Left lung (tissue), 14 donors: ENCODE measurements at places on chromosomes 2 and 18.
A peak's percentile ranks its signal among the peaks of the same experiment; 100 is the strongest.

DNA sequence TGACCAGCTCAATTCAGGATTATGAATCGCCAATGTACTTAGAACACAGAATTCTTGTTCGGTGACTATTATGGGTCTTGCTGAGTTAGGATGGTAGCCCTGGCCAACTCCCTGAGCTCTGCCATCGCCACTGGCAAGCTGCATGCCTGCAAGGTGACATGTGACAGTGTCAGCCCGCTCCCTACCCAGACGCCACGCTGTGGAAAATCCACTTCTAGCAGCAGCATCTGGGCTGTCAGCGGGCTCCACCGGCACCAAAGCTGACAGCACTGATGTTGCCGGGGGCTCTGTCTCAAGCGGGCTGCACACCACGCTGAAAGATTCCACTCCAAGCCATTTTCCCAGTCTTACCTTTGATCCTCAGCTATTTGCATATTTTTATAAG is 100.7 kb downstream of the MYT1L start:
- DNase-seq = no peak

GRCh38 chr18:48762022-48762421 is 188.7 kb downstream of the SMAD7 start:
- DNase-seq = no peak

DNA sequence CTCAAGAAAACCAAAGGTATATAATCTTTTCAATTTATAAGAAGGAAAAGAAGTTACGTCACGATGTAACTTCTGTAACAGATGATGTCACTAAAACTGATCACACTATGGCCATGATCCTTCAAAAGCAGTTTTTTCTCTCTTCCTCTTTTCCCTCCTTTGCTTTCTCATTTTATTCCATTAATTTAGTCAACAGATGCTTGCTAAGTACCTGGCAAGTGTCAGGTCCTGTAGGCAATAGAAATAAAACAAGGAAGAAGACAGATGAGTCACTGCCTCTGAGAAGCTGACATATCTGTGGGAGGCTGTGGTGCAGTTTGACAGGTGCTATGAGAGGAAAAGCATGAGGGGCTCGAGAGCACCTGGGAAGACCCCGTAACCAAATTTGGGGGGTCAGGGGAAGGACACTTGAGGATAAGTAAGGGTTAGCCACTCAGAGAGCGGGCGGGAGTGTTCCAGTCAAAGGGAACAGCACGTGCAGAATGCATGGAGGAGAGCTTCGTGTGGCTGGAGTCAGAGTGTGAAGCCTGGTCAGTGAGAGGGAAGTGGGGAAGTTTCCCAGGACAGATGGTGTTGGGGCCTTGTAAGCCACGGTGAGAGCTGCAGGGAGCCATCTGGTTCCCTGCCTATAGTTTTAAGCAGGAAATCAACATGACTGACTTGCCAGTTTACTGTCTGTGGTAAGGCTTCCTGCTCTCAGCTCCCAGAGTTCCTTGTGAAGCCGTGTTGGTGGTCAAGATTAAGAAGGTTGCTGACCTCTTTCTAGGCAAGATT is 198.8 kb upstream of the FOSL2 start:
- no peak for DNase-seq

GRCh38 chr18:60200558-60200957 is 172.0 kb downstream of the MC4R start:
- DNase-seq = no peak

- DNase-seq = peak; percentile 85
Observed at GRCh38 chr2:46548103-46548486, 68.7 kb downstream of the TMEM247 start.

DNA sequence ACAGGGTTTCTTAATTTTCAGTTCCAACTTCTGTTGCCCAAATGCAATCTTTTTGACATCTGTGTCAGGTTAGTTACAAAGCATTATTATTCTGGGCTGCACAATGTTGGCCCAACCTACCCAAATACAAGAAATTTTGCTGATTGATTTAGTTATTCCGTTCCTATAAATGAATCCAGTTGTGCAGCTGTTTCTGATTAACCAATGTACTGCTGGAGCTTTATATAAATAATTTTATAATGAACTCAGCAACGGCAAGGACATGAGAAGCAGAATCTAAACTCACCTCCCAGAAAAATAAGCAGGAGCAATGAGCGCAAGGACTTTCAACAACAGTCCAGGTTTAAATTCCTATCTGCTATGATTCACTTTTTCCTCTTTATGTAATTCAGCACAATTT is 76.3 kb upstream of the WIPF1 start:
- no peak for DNase-seq

- no peak for DNase-seq
Observed at GRCh38 chr2:17541531-17541950, 1.0 kb downstream of the VSNL1 start.

DNA sequence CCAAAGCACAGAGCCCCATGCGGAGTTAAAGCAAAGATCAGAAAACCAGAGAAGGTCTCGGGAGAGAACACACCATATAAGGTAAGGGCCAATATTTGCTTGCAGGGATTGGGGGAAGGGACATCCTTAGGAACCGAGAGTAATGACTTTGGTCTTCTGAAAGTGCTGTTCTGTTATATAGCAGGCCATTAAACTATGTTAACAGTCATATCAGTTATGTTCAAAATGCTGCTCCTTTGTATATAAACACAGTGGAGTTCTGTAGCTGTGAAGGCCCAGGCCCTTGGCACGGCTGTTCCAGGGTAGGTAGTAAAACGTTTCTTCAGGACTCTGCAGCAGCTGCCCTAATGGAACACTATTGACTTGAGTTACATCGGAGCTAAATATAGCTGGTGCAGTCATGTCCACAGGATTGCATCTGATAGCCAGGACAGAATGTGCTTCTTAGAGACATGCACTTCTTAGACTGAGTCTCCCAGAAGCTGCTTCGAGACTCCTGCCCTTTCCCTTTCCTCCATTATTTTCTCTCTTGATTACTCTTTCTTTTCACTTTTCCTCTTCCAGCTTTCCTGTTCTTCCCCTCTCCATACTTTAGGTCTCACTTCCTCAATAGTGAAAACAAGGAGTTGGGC is 122.4 kb downstream of the SETBP1 start:
- no peak for DNase-seq

GRCh38 chr18:23757437-23757733 is 68.1 kb downstream of the LAMA3 start:
- no peak for DNase-seq

DNA sequence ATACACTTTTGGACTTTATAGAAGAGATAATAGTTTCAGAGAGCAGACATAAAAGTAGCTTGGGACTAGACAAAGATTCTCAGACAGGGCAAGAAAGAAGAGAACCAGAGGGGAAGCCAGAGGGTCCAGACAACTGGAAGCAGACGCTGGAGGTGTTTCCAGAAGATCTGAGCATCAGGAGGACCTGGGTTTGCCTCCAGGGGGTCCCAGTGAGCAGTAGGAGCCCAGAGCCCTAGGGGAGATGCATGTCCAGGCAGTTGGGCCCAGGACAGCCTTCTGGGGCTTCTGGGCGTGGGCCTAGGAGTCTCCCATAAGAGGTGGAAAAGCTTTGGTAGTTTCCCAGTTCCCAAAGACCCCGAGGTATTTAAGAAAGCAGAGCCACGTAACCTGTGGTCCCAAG is 251.2 kb upstream of the ID2 start:
- DNase-seq = no peak

GRCh38 chr2:200471324-200471848 is 38.5 kb downstream of the KCTD18 start:
- DNase-seq = peak; percentile 12

- no peak for DNase-seq
Observed at GRCh38 chr2:227301523-227301922, 23.5 kb upstream of the MFF start.

- no peak for DNase-seq
Observed at GRCh38 chr18:78683191-78684010, 296.2 kb upstream of the SALL3 start.

DNA sequence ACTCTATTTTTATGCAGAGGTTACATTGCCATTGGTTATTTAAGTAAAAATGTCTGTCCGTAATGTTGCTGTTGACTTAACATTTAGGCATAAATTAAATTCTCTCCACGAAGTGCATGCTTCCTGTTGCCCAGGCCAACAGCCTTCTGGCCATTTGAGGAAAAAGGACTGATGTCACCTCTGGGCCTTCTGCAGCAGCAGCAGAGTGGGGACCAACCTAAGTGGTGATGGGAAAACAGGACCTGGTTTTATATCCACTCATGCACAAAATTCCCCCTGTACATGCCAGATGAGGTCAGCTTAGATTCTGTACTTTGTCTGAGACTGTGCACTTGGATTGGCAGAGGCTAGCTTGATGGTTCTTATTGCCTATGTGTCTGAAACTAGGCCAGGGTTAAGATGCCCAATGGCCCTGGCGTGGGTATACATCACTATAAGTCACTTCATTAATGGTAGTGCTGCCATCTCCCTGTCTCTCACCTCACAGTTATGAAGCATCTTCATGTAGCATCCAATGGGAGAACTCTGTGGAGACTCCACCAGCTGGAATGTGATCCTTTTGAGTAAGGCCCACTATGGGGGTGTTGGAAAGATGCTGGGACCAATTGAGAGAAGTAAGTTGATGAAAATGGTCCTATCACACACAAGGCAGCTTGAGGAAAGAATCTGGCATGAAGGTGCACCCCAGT is 4.4 kb downstream of the ARHGAP25 start:
- no peak for DNase-seq

GRCh38 chr2:189954989-189955388 is 107.5 kb downstream of the MSTN start:
- no peak for DNase-seq

- no peak for DNase-seq
Observed at GRCh38 chr2:68282811-68283418, 30.6 kb upstream of the PPP3R1 start.

- DNase-seq = no peak
Observed at GRCh38 chr2:205785507-205786260, 103.4 kb downstream of the NRP2 start.

GRCh38 chr2:219828127-219828526 is 200.7 kb downstream of the SLC4A3 start:
- DNase-seq = no peak

DNA sequence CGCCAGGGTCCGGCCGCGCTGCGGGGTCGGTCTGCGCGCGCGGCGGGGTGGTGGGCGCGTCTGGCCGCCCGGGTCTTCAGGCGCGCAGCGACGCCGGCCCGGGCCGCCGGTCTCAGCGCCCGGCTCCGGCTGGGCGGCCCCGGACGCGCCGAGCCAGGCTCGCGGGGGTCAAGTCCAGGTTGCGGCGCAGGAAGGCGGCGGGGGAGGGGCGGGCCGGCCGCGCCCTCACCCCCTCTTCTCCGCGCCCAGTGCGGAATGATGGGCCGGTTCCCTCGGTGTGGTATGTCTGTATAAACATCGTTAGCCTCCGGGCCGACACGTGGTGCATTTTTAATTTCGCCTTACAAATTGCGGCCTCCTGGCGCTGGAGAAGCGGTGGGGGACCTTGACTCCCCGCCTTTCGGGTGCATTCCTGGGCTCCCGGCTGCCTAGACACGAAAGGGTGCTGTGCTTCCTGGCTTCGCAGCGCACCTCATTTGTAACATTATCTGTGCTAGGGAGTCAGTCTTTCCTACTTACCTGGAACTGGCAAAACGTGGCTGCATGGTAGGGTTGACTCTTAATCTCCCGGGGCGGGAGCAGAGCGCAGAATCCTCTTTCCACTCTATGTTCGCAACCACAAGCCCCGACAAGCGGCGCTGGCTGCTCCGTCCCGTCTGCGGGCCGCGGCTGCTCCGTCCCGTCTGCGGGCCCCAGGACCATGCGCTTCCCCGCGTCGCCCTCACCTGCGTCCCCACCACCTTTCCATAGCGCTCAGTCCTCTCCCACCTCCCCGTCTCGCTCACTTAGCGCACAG is 69.0 kb downstream of the CTAGE1 start:
- DNase-seq = peak; percentile 82

DNA sequence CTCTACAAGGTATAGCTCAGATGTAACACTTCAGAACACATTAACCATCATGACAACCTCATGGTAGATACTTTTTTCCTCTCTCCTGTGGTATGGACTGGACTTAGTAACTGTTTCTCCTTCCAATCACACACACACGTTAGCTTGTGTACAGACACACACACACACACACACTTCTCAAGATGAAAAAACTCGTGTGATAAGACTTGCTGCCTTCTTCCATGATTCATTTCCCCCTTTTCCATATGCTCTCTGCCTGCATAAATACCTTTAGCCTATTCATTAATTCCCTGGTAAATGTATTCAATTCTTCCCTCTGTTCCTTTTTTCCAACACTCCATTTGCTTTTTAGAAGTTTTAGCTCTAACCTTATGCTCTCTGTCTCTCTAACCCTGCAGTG is 118.9 kb upstream of the TANK start:
- no peak for DNase-seq

DNA sequence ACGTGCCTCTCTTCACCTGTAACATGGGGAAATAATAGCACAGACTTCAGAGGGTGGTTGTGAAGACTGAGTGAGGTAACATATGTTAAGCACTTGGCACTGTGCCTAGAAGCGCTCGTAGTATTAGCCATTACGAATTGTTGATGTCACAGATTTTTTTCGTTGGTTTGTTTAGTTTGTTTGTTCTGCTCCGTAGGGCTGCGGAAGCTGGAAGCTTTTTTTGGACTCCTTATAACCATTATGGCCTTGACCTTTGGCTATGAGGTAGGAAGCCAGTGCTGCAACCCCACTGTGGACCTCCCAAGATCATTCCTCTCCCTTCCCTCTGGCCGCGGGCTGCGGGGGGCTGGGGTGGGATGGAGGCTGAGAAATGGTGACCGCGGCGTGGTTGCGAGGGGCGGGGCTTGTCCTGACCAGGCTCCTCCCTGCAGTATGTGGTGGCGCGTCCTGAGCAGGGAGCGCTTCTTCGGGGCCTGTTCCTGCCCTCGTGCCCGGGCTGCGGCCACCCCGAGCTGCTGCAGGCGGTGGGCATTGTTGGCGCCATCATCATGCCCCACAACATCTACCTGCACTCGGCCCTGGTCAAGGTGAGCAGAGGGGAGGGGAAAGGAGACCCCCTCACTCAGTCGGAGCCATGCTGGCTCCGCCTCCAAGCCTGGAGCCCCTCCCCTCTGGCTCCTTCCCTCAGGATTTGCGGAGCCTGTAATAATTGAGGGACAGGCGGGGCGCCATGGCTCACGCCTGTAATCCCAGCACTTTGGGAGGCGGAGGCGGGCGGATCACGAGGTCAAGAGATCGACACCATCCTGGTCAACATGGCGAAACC is 5.5 kb downstream of the SLC11A1 start:
- DNase-seq = peak; percentile 91
